NCI-H2029 (cell line): ENCODE measurements at places on chromosomes 16 and 17.

DNA sequence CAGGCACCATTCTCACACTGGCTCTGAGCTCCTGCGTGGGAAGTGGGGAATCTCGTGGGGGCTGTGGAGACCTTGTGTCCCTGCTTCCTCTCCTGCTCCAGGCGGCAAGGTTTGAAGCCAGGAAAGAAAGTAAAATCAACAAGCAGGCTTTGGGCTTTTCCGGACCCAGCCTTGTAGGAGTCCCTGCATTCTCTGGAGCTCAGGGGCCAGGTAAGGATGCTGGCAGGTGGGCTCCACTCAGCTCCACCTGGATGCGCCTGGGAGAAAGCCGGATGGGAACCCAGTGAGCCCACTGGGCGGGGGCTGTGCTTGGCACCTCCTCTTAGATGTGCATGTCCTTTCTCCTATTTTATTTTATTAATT is 362.5 kb downstream of the SEC14L1 start:
- DNase-seq, result no peak

DNA sequence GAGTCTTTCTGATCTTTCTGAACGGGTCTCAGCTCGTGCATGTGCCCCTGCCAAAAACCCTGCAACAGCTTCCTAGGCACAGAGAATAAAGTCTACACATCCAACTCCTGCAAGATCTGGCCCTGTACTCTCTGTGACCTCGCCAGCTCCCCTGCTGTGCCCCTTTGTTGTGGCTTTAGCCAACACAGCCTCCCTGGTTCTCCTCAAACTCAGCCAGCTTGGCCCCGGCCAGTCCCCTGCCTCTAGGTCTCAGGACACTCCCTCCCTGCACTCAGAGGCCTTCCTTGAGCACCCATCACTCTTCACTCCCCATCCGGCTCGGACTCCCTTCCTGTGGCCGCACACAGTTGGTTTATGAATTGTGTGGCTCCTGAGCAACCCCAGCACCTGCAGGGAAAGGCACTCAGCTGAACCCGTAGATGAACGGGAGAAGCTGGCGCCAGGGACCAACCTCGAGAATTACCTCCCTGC is 1.4 kb downstream of the CEP131 start:
- no peak for DNase-seq

- DNase-seq, result no peak
Observed at GRCh38 chr16:27290562-27290961, 22.0 kb upstream of the NSMCE1 start.

DNA sequence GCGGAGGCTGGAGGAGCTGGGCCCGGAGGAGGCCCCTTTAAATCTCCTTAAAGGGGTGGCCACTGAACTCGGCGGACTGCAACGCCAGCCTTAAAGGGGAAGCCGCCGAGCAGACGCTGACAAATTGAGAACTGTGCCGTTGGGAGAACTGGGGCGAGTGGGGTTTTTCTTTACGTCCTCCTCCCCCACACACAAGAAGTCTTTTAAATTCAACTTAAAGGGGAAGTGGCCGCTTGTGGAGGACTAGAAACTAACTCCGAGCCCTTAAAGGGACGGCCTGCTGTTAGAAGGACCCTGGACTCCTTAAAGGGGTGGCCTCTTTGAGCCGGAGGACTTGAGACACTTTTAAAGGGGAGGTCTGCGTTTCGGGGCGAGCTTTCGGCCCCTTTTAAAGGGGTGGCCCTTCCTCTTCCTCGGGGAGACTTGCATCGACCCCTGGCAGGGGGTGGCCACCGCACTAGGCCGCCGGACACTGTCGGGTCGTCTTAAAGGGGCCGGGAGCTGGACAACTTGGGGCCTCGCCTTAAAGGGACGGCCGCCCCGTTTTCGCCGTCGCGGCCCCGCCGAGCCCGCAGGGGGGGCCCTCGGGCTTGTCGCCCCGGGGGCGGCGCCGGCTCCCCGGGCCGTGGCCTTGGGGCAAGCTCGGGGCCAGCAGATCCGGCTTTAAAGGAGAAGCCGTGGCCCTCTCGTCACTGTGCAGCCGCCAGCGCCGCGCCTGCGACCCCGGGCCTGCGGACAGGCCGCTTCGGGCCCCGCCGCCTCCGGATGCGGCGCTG is 688 bp downstream of the FBRS start:
- peak; percentile 95 for DNase-seq

DNA sequence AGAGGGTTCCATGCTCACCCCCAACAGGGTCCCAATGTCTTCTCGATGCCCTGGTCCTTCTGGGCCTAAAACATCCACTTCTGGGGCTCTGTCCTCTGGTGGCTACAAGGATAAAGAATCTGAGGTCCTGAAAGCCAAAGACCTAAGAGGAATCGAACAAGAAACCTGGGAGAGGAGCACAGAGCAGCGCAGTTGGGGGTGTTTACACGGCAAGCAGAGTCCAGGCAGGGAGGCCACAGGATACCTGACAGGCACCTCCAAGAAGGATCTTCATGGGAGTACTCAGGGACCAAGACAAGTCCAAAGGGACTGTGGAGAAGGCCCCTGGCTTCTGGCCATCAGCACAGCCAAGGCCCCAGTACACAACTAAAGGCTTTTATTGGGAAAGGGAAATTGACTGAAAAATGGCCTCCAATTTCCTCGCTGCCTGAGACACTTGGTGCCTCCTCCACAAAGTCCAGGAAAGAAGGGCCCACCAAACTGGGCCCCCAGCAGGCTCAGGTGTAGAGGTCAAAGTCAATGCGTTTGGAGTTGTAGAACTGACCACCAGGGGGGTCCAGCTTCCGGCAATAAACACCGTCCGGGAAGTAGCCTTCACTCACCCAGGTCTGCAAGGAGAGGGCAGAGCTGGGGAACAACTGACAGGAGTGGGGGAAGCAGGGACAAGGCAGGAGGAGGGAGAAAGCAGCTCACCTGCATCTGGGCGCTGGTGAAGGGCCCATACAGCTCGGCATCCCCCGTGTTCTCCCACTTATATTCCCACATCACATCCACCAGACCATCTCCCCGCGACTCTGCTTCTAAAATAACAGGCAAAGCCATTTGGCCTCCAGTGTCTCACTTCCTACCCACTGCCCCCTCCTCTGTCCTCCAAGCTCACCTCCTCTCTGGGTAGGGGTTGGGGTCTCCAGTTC is 2.4 kb downstream of the CD2BP2 start:
- DNase-seq, result no peak

DNA sequence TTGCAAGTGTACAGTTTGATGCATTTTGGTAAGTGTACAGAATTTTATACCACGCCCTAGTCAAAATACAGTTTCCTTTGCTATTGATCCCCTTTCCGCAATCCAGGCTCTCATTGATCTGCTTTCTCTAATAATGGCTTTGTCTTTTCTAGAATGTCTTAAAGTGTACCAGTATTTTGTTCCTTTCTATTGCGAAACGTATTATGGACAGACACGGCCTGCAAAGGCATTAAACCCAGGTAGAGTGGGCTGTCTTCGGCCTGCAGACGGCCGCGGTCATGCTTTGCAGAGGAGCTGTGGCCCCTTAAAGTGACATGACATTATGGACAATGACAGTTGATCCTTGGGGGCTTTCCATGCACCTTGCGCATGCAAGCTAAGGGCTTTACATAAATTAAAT is 15.9 kb upstream of the HSBP1 start:
- no peak for DNase-seq

DNA sequence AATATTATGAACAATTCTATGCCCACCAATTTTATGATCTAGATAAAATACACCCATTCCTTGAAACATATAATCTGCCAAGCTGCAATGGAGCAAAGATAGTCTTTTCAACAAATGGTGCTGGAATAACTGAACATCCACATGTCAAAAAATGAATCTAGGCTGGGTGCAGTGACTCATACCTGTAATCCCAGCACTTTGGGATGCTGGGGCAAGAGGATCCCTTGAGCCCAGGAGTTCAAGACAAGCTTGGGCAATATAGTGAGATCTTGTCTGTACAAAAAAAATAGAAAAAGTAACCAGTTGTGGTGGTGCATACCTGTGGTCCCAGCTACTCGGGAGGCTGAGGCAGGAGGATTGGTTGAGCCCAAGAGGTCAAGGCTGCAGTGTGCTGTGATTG is 92.5 kb downstream of the N4BP1 start:
- no peak for DNase-seq

GRCh38 chr16:85293904-85294642 is 181.8 kb upstream of the CIBAR2 start:
- DNase-seq, result no peak

DNA sequence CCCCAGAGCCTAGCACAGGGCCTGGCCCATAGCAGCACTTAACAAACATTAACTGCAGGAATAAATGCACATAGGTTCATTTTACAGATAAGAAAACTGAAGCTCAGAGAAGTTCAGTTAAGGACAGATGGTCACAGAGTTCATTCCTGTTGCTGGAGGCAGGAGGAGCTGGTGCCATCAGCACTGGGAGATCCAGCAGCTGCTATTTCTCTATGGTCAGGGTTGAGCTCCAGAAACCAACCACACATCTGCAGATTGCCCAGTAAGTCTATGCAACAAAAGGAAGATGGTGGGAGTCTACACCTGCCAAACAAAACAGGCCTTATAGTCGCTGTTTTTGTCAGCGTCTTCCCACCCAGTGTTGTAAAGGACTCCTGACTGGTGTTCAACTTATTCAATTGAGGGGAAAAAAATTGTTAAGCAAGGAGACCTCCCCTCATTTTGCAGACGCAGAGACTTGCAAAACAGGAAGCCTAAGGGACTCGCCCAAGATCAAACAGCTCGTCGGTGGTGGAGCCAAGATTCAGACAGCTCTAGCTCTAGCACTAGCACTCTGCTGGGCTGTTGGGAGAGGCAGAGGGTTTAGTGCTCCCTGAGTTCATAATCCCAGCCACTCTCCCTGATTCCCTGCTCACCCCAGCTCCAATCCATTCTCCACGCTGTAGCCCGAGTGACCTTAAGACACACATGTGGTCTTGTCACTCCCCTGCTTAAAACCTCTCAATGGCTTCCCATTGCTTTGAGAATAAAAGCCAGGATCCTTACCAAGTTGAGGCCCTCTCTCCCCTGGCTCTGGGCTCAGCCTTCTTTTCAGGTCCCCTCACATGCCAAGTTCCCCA is 9.0 kb downstream of the NOG start:
- no peak for DNase-seq

GRCh38 chr16:28845293-28845692 is 855 bp downstream of the TUFM start:
- DNase-seq, result no peak

DNA sequence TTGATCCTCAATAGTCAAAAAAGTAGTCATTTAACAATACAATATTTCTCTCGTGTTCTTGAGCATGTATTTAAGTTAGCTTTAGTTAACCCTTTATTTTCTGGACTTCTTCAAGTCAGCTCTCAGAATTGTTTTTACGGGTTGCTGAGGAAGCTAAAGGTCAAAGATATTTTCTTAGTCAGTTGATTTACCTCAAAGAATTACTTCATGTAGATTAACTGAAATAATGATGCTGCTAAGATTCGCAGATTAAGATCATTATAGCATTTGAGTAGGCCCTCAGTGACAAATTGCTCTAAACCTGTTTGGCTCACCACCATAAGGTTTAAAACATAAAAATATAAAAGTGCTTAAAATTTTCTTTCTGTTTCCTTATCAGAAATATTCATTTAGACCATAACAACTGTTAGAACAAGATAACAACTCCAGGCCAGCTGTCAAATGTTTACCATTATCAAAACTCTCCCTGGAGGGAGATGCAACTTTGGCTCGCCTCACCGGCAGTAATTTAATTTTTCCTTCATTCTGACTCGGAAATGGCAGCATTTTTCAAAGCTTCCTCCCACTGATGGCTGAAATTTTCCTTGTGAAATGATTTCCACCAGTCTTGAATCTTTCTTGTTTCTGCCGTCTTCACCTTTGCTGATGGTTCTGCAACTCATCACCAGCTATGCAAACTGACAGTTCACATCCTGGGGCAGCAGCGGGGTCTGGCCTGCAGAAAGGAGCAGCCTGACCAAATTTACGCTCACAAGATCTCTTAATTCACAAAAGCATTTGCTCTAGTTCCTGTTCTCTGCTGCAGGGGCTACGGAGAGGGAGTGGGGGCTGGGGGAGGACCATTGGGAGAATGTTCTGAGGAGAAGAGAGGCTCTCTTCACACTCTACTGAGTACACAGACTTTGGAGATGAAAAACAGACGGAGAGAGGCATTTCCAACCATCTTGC is 254.8 kb upstream of the TBX2 start:
- DNase-seq, result no peak

DNA sequence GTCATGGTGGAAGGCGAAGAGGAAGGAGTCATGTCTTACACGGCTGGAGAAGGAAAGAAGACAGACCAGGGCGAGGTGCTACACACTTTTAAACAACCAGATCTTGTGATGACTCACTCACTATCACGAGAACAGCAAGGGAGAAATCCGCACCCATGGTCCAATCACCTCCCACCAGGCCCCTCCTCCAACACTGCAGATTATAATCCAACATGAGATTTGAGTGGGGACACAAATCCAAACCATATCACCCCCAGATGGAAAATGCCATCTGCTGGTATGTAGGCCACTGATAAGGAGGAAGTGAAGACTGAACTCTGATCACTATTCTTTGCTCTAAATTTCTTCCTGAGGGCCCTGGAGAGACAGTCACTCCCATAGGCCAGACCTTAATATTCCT is 7.5 kb upstream of the ITGAX start:
- no peak for DNase-seq

DNA sequence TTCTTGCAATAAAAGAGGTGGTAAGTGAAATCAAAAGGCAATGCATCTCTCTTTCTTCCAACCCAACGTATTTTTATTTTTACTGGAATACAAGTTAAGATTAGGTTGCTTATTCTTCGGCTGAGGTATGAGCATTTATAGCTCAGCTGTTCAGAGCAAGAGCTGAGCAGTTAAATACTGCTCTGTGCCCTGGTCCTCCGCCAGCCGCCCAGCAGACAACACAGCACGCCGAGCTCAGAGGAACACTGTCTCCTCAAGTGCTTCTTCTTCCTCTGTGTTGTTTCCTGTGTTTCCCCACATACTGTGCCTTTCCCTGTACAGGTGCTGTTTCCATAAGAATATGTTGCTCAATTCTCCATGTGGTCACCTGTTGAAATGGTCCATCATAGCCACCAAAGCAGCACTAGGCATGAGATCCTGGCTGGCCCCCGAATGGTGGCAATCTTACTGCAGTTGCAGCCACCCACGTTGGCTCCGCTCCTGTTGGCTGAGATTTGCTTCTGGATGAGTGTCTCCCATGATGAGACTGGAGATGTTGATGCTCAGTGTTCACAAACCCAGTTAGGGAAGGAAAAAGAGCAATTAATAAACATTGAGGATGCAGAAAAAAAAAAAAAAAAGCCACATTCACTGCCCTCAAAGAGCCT is 515.3 kb downstream of the GRIN2A start:
- peak; percentile 3 for DNase-seq

DNA sequence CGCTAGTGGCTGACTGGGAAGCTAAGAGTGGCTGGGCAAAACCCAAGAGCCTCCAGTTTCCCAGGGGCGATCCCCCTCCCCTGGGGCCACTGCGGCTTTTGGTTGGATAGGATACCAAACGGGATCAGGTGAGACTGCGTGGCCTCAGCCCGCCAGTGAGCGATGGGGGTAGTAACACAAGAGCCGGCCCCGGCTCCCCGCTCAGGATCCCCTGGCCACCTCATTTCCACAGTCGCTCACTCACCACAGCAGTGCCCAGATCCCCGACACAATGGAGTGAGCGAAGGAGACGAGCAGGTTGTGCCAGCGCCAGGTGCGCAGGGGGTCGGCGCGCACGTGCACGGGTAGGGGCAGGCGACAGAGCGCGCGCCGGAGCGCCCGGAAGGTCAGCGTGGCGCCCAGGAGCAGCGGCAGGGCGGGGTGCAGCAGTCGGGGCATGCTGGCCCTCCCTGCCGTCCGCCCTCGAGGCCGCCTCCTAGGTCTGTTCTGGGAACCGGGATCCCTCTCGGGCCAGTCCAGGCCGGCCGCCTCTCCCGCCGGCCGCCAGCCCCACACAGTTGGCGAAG is 290 bp downstream of the TLCD1 start:
- peak; percentile 79 for DNase-seq

GRCh38 chr17:19364699-19365498 is 2.4 kb upstream of the B9D1 start:
- DNase-seq, result no peak

GRCh38 chr17:72439893-72440502 is 319.2 kb downstream of the SOX9 start:
- no peak for DNase-seq
